ENCODE measurements at places on chromosomes 16 and 17. TPM values are rescaled to one million over a fixed set of nuclear protein-coding genes. Genes with fewer than 3 reads are reported as not detected.

GRCh38 chr17:35486920-35487732 lies 38.6 kb upstream of the SLFN13 start:
- DNase-seq, result peak; percentile 56

DNA sequence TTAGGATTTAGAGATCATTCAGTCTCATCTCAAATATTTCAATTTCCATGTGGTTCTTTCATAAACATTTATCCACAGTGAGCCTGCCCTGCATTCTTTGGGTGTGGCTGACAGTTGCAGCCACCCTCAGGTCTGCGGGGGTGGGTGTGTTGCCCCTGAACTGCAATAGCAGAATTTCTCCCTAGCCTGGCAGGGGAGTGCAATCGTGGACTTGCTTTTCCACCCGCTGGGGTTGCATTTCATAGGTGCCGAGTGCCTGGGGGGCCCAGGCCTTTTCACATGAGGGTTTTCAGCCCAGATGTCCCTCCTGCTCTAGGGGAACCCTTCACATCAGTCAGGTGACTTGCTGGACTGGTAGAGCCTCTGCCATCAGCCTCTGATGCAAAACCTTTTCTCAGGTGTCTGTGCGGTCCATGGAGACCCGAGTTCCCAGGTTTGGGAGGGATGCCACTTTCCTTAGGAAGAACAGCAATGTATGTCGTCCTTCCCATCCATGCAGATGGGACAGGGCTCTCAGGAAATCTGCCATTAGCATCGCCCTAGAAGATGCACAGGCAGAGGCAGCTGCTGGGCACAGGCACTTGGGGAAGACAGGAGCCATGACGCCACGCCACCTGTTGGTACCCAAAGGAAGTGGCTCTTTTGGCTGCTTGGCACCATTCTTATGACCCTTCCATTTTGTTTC lies 2.4 kb upstream of the USP36 start:
- DNase-seq, result peak; percentile 33

DNA sequence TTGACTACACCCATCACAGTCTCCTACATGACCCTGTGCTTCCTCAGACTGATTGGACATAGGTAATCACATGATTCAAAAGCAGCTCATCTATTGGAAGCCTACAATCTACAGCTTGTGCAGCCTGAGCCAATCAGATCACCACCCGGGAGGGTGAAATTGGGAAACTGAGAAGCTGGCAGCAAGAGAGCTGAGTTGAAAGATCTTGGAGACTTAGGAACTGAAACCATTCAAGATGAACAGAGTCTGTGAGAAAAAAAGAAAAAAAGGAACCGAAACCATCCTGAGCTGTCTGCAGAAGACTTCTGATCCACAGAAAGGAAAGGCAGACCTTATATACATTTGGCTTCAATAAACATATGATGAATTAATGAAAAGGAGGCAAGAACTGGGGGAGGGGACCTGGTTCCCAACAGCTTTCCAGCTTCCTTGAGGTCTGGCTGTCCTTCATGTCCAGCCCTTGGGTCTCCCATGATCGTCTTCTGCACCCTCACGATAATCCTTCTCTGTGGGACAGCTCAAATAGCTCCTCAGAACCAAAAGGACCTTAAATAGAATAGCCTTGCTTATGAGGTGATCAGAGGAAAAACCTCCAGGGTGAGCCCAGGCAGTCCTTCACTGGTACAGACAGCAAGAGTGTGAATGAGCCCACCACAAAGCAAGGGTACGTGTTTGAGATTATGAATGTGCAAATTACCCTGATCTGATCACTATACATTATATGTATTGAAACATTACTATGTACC lies 32.6 kb downstream of the PLXDC1 start:
- DNase-seq, result no peak

- no peak for DNase-seq
Measured at GRCh38 chr16:84648595-84649510, 542 bp downstream of the KLHL36 start.

DNA sequence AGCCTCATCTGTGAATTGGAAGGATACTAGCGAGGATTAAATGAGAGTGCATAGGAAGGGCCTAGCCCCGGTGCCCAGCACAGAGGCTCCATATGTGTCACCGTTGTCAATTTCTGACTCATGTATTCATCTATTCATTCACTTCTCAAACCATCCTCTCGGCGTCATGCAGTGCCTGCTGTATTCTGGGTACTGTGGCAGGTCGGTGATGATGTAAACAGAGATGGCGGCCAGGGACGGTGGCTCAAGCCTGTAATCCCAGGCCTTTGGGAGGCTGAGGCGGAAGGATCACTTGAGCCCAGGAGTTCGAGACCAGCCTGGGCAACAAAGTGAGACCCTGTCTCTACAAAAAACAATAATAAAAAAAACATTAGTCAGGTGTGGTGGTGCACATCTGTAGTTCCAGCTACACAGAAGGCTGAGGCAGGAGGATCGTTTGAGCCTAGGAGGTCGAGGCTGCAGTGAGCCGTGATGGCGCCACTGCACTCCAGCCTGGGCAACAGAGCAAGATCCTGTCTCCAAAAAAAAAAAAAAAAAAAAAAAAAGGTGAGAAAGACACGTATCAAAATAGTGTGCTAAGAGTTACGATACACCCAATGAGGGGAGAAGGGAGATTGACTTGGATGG lies 4.3 kb upstream of the PPP1R1B start:
- DNase-seq, result no peak

GRCh38 chr17:9339958-9340357 lies 235.7 kb downstream of the STX8 start:
- DNase-seq, result no peak

DNA sequence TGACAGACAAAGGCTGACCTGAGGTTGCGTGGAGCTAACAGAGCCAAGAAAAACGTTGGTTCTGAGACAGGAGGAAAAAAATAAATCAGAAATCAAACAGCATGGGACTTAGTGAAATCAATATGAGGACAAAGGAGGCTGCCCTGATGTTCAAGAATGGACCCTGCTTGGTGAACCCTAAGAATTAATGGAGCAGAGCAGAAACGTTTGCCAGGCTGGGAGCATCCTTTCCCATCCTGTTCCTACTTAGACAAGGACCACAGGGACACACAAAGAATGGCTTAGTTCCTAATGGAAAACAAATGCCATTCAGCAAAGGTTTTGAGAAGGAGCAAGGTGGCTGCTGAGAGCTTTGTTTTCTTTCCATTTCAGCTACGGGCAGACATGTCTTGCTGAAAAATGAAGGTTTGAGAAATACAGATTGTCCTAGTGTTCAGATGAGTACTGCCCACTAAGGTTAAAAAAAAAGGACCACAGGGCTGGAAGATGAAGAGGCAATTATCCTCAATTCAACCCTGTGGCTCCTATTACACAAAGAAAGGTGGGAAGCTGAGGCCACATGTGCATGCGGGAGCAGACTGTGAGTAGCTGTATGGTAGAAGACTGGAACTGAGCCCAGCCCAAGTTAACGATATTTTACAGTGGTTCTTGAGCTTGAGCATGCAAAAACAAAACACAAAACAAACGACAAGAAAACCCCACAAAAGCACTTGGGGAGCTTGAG lies 230.1 kb downstream of the SLC39A11 start:
- no peak for DNase-seq

GRCh38 chr17:81735264-81736102 lies 23.4 kb downstream of the SLC25A10 start:
- DNase-seq, result peak; percentile 33

GRCh38 chr16:57134982-57135381 lies 42.6 kb downstream of the CPNE2 start:
- DNase-seq, result no peak

GRCh38 chr17:9862949-9863348 lies 37.2 kb downstream of the GLP2R start:
- no peak for DNase-seq

DNA sequence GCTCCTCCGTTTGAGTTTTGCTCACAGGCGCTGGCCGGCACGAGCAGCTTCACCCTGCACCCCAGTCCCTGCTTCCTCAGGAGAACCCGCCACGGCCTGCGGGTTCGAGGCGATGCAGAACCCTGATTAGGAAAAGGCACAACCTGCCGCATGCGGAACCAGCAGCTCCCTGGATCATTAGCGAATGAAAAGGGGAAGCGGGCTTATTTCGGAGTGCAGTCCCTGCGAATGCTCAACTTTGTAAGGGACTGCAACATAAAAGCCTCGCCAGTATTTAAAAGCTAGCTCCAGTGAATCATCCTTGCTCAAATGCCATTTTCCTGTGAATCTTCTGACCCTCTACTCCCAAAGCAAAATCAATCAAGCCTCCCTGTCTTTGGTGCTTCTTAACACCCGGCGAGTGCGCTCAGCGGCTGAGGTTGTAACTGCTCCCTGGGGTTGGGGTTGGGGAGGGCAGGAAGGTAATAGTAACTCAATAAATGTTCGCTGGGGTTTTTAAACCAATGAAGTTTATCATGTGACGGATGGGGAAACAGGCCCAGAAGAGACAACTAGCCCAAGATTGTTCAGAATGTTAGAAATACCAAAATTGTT lies 678 bp upstream of the AKAP10 start:
- DNase-seq, result no peak

GRCh38 chr16:9002042-9002441 lies 38.3 kb upstream of the USP7 start:
- no peak for DNase-seq

DNA sequence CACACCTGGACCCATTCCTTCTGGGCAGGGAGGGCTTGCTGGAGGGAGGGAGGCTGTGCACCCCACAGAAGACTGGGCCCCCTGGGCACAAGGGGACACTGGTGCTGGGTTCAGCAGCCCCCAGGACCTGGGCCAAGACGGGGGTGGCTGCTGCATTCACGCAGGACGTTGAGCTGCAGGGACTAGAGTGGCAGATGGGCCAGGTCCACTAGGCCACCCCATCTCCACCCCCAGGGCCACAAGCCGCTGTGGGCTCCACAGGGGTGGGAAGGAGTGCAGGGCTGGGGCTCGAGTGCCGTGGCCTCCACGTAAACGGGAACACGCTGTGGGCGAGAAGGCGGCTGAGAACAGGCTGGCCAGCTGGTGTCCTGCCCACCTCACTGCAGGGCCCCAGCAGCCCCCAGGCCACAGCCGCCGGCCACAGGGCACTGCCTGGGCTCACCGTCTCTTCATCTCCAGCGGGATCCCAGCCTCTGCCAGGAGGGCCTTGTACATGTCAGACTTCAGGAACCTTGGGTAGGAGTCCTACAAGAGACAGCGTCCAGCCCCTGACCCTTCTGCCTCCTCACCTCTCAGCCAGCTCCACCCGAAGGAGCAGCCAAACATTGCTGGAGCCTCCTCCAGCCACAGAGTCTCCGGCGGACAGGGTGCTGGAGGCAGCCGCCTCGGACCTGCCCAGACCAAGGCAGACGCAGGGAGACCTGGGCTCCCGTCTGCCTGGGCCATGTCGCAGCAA lies 6.5 kb downstream of the RGS11 start:
- DNase-seq, result no peak

CAMTA2 gene
- 1.4 TPM for total RNA-seq

TP53TG3C gene
- total RNA-seq, result not detected

KCNH4 gene
- total RNA-seq, result not detected

GP1BA gene
- total RNA-seq, result not detected

BCO1 gene
- total RNA-seq, result not detected
